ENCODE measurements at places on chromosomes 6 and 20.

- DNase-seq = no peak
Measured at GRCh38 chr20:1824834-1825233, 70.4 kb upstream of the SIRPA start.

- no peak for DNase-seq
Measured at GRCh38 chr6:143262859-143263258, 187.6 kb downstream of the ADAT2 start.

- no peak for DNase-seq
Measured at GRCh38 chr20:9490161-9490560, 24.2 kb upstream of the LAMP5 start.

DNA sequence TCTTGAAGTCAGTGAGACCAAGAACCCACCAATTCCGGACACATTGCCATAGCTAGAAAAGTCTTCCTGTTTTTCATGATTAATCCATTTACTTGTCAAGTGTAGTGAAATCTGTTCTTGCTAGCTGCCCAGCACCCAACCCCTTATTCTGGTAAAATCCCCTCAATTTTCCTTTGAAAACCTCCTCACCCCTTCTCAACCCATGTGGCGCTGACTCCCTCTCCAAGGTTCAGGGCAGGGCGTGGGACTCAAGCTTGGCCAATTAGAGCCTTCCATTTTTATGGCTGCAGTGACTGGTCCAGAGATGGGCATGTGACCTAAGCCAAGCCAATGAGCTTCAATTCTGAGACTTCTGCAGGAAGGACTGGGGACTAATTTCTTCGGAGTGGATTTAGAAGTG is 9.8 kb upstream of the ZBP1 start:
- no peak for DNase-seq

All from suprapubic skin (tissue), 4 donors.